ENCODE measurements at places on chromosomes 3 and 15. TPM values are rescaled to one million over a fixed set of nuclear protein-coding genes. Genes with fewer than 3 reads are reported as not detected.

Gene SQOR
- 377 TPM for total RNA-seq

Gene BLM
- 1.9 TPM for total RNA-seq

Gene DOCK3
- total RNA-seq: 0.60 TPM

Gene TRIM42
- not detected for total RNA-seq

Gene ISL2
- total RNA-seq: 1.4 TPM

Gene CDC25A
- total RNA-seq: 1.7 TPM

Gene LRRC31
- total RNA-seq: 18.0 TPM

Gene TMEM89
- total RNA-seq: 13.1 TPM

Gene FGF12
- 0.55 TPM for total RNA-seq

Gene NRROS
- total RNA-seq: not detected

Gene ESYT3
- 6.0 TPM for total RNA-seq

Gene MESP2
- 0.96 TPM for total RNA-seq

GRCh38 chr3:31953091-31953490 is 28.0 kb downstream of the OSBPL10 start:
- no peak overlapping the region for H3K27ac ChIP-seq
- no peaks in the 10 kb centered on the region for H3K36me3 ChIP-seq
- H3K4me1 ChIP-seq: peaks cover 9% of the 10 kb centered on the region
- no peak for DNase-seq

GRCh38 chr3:54731732-54732445 is 196.0 kb downstream of the LRTM1 start:
- no peak overlapping the region for H3K4me3 ChIP-seq
- H3K36me3 ChIP-seq: no peaks in the 10 kb centered on the region
- H3K27me3 ChIP-seq: no peaks in the 10 kb centered on the region
- peaks cover 4% of the 10 kb centered on the region for H3K4me1 ChIP-seq

DNA sequence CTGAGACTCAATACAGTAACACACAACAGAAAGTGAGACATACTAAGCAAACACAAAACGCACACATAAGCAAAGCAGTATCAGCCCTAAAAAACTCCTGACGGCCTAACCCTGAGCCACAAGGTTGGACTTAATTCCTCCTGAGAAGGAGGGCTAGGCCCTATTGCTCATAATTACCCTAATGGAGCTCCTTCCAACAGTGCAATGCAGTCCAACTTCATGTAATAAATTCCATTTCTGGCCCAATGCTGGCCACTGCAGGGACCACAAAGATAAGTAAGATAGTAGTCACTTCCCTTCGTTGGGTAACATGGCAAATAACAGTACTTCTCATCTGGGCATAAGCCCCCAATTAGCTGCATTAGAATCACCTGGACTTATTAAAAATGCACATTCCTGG is 4.2 kb downstream of the VPS39 start:
- H3K36me3 ChIP-seq: peaks cover 4% of the 10 kb centered on the region
- no peak for DNase-seq
- H3K27ac ChIP-seq: no peak overlapping the region

GRCh38 chr15:49187549-49188245 is 17.6 kb downstream of the GALK2 start:
- no peak overlapping the region for H3K4me3 ChIP-seq
- DNase-seq: no peak
- no peak overlapping the region for H3K27ac ChIP-seq
- no peaks in the 10 kb centered on the region for H3K4me1 ChIP-seq
- H3K36me3 ChIP-seq: no peaks in the 10 kb centered on the region
- no peaks in the 10 kb centered on the region for H3K27me3 ChIP-seq

- no peak for DNase-seq
- H3K4me1 ChIP-seq: no peaks in the 10 kb centered on the region
- H3K27ac ChIP-seq: no peak overlapping the region
- no peaks in the 10 kb centered on the region for H3K36me3 ChIP-seq
Measured at GRCh38 chr3:59388555-59389270, 338.9 kb upstream of the CFAP20DC start.

- H3K36me3 ChIP-seq: no peaks in the 10 kb centered on the region
- no peak overlapping the region for H3K4me3 ChIP-seq
- DNase-seq: peak; percentile 77
- H3K27me3 ChIP-seq: no peaks in the 10 kb centered on the region
- H3K4me1 ChIP-seq: peaks cover 24% of the 10 kb centered on the region
- peak overlapping the region; percentile 87 for H3K27ac ChIP-seq
Measured at GRCh38 chr15:67915461-67916374, 75.9 kb upstream of the RNU6-1 start.

- no peak overlapping the region for H3K4me3 ChIP-seq
- no peak overlapping the region for H3K27ac ChIP-seq
- no peaks in the 10 kb centered on the region for H3K4me1 ChIP-seq
- H3K36me3 ChIP-seq: no peaks in the 10 kb centered on the region
- no peak for DNase-seq
- H3K27me3 ChIP-seq: no peaks in the 10 kb centered on the region
Measured at GRCh38 chr3:36476286-36476942, 96.1 kb downstream of the STAC start.

DNA sequence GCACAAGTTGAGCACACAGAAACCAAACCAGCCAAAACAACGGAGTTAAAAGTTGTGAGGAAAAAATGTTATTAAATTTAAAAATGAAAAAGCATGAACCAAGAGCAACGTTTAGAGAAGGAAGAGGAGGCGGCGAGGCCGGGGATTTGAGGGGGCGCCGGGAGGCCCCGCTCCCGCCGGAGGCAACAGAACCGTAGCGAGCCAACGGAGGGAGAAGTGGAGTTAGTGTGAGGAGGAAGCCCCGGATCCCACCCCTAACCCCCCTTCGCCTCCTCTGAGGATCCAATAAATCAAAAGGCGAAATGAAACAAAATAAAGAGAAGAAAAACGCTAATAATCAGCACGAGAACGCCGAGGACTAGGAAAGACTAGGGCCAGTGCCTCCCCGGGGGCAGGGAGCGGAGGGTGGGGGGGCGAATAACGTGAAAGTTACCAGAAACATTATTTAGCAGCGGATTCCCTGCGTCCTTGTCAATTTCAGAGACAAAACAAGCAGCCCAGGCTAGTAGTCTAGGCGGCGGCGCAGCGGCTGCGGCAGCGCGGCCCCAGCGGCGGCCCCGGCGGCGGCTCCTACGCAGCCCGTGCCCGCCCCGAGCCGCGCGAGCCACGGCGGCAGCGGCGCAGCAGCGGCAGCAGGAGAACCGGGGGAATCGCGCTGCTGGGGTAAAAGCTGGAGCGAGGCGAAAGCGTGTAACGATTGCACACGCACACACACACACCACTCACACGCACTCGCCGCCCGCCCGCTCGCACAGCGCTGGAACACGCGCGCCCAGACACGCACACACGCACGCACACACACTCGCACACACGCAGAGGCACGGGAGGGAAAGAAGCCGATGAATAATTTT is 1.7 kb downstream of the MEIS2 start:
- H3K4me3 ChIP-seq: peak overlapping the region; percentile 72
- no peak for DNase-seq
- no peaks in the 10 kb centered on the region for H3K36me3 ChIP-seq
- peak overlapping the region; percentile 94 for H3K27ac ChIP-seq

GRCh38 chr15:98673133-98673532 is 24.8 kb downstream of the IGF1R start:
- H3K4me3 ChIP-seq: no peak overlapping the region
- H3K36me3 ChIP-seq: no peaks in the 10 kb centered on the region
- H3K4me1 ChIP-seq: peaks cover 6% of the 10 kb centered on the region
- H3K27me3 ChIP-seq: no peaks in the 10 kb centered on the region
- H3K27ac ChIP-seq: no peak overlapping the region

DNA sequence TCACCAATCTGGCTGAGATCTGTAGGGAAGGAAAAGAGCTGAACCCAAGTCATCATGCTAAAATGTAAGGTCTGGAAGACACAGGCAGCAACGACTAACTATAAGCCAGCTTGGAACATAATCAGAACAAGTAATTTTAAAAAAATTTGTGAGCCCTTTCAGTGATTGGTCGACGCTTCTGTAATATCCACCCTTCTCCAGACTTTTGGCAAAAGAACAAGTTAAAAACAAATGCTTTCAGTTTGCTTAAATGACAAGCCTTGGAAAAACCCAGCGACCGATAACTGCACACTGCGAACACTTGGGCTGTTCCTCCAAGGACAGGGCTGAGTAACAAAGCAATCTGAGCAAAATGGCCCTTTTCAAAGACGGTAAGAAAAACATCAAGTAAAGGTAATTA is 49.6 kb downstream of the PCSK6 start:
- DNase-seq: no peak
- no peak overlapping the region for H3K4me3 ChIP-seq
- peaks cover 6% of the 10 kb centered on the region for H3K4me1 ChIP-seq
- H3K27me3 ChIP-seq: no peaks in the 10 kb centered on the region
- peak overlapping the region; percentile 29 for H3K27ac ChIP-seq

DNA sequence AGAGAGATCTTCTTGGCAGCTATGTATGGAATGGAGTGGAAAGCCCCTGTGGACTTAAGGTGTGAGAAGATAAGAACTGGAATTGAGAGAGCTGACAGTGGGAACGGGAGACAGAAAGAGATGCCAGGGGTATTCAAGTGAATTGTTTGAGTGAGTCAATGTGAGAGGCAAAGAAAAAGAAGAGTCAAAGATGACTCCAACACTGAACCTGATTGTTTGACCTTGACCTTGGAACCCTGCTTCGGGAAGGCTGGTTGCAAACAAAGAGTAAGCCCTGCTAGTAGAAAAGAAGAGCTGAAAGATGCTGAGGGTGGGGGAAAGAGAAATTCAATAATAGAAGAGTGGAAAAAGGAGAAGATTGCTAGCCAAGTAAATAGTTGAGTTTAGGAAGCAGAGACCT is 238.6 kb downstream of the BBX start:
- no peak overlapping the region for H3K27ac ChIP-seq
- H3K27me3 ChIP-seq: no peaks in the 10 kb centered on the region
- H3K4me1 ChIP-seq: no peaks in the 10 kb centered on the region
- no peak for DNase-seq

GRCh38 chr3:113165841-113166240 is 45.5 kb upstream of the BOC start:
- H3K27me3 ChIP-seq: no peaks in the 10 kb centered on the region
- H3K4me1 ChIP-seq: peaks cover 11% of the 10 kb centered on the region

GRCh38 chr15:61528581-61528910 is 299.4 kb upstream of the RORA start:
- H3K4me1 ChIP-seq: no peaks in the 10 kb centered on the region
- no peaks in the 10 kb centered on the region for H3K27me3 ChIP-seq
- no peaks in the 10 kb centered on the region for H3K36me3 ChIP-seq
- DNase-seq: no peak
- no peak overlapping the region for H3K4me3 ChIP-seq

DNA sequence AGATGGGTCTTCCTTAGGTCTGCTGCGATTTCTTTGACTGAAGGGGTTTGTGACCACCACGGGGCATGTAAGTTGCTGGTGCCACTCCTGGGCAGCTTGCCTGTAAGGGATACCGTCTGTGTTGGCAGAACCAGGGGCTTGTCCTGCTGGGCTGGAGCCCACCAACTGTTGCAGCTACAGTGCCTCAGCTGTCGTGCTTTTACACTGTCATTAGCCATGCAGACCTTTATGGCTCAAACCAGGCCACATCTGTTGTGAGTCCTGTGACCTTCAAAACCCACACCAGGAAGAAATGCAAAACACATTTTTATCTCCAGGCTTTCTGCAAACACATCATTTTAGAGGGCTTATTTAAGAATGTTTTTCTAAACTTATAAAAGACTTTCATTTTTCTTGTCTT is 168.7 kb downstream of the PTPRG start:
- H3K36me3 ChIP-seq: no peaks in the 10 kb centered on the region
- no peak overlapping the region for H3K27ac ChIP-seq
- H3K4me3 ChIP-seq: no peak overlapping the region
- H3K27me3 ChIP-seq: no peaks in the 10 kb centered on the region

- no peak overlapping the region for H3K4me3 ChIP-seq
- no peak overlapping the region for H3K27ac ChIP-seq
- H3K4me1 ChIP-seq: peaks cover 24% of the 10 kb centered on the region
- no peaks in the 10 kb centered on the region for H3K36me3 ChIP-seq
- peak; percentile 39 for DNase-seq
Measured at GRCh38 chr15:76197703-76198455, 113.4 kb downstream of the ETFA start.

DNA sequence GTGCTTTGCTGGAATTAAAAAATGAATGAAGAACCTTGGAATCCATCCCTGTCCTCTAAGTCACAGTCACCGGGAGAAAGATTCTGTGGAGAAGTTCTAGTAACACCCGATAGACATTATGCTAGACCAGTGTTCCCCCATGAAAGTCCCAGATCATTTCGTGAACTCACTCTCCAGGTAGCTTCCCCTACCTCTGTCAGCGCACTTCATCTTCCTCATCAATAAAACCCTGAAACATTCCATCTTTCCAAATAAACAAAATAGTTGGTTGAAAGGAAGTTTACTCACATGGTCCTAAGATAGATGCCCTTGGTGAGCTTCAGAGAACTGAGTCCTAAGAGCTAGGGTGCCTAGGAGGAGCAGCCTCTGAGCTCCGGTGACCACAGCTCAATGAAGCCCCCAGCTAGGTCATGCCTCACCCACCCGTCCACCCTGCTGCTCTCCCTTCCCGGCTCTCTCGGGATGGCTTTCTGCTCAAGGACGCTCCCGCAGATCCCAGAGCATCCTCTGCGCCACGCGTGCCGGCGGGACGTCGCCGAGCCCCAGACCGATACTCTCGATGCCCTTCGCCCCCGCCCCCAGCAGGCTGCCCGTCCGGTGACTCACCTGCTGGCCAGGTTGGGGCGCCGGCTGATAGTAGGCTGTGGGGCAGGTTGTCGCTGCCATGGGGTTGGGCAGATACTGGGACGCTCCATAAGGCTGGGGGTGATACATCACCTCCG is 776 bp downstream of the VGLL3 start:
- no peaks in the 10 kb centered on the region for H3K36me3 ChIP-seq
- H3K4me1 ChIP-seq: peaks cover 3% of the 10 kb centered on the region
- H3K27ac ChIP-seq: peak overlapping the region; percentile 88
- no peak for DNase-seq

DNA sequence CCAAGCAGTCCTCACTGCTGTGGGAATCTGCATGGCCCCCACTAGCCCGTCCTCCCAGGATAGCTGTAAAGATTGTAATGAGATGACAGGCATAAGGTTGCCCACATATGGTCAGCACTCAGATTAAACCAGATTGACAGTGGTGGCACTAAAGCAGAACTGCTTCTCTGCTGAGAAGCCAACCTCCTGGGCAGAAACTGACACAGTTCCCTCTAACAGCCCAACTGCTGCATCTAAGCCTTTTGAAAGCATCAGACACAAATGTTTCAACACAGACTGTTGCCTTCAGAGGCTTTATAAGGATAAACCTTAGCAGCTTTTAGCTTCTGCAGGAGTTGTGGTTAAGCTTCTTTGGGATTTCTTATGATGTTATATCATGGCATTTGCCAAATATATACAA is 13.0 kb downstream of the DCLK3 start:
- no peak for DNase-seq
- no peaks in the 10 kb centered on the region for H3K4me1 ChIP-seq
- no peak overlapping the region for H3K27ac ChIP-seq
- H3K36me3 ChIP-seq: no peaks in the 10 kb centered on the region
- peaks cover 14% of the 10 kb centered on the region for H3K27me3 ChIP-seq

- no peaks in the 10 kb centered on the region for H3K27me3 ChIP-seq
- no peaks in the 10 kb centered on the region for H3K4me1 ChIP-seq
- DNase-seq: no peak
- H3K27ac ChIP-seq: no peak overlapping the region
- no peak overlapping the region for H3K4me3 ChIP-seq
Measured at GRCh38 chr15:61509327-61509840, 280.3 kb upstream of the RORA start.
